Naive thymus-derived CD4-positive, alpha-beta T cell (primary cell): ENCODE measurements at places on chromosomes 3 and 15. TPM values are rescaled to one million over a fixed set of nuclear protein-coding genes. Genes with fewer than 3 reads are reported as not detected.

DNA sequence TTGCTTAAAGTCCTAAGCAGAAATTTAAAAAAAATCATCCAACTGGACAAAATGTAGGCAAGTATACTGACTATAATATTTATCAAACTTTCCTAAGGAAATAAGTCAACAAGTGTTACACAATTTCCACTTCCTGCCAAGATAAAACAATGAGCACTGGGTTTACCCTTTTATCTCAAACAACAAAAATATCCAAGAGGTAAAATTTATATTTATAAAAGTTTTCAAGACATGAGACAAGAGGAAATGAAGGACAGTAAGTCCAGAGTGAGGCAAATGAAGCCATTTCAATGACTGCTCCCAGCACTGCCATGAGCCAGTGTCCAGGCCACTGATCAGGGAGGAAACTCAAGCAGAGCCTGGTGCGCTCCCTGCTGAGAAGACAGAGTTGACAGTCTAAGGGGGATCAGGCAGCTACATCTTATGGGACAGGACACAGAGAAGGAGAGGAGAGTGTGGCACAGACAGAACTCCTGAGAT, 439.4 kb downstream of the RAP2B start:
- no peak for DNase-seq

GRCh38 chr3:33047842-33048834, 48.8 kb downstream of the GLB1 start:
- DNase-seq: peak; percentile 87

DNA sequence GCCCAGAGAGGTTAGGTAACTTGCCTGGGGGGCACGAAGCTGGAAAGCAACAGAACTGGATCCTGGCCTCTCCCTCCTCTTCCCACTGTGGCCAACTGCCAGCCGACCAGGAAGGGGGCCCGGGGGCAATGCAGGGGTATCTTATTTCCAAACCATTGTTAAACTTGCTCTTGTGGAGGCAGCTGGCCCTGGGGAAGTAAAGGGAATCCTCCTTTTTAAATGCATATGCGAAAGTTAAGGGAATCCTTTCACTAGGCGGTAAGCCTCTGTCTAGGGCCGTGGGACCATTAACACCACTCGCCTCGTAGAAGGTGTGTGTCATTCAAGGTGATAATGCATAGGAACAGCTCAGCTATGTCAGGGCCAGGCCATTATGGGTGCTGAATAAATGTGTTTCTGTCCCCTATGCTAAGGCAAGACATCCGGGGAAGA, 68.6 kb downstream of the ST6GAL1 start:
- no peak for DNase-seq

- DNase-seq: no peak
Measured at GRCh38 chr3:154718053-154718452, 288.1 kb upstream of the GPR149 start.

GRCh38 chr15:70956201-70956995, 63.8 kb downstream of the LRRC49 start:
- DNase-seq: no peak

GRCh38 chr3:135989242-135989641, 23.7 kb downstream of the PPP2R3A start:
- no peak for DNase-seq

- DNase-seq: no peak
Measured at GRCh38 chr3:186810336-186810996, 4.2 kb upstream of the RFC4 start.

DNA sequence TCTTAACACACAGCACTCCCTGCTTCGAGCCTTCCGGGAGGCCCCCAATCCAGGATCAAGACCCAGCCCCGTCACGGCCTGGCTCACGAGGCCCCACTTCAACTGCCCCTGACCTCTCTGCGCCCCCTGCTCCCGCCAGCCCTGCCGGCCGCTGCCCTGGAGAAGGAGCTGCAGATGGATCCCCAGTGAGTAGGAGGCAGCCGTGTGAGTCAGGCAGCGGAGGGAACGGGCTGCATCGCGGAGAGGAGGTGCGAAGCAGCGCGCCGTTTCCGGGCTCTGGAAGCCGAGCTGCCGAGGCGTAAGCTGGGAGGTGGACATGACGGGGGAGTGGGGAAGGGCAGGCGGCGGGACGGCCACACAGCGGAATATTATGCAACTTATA, 133.4 kb downstream of the TPRA1 start:
- DNase-seq: no peak

GRCh38 chr3:171356251-171356650, 104.0 kb downstream of the TNIK start:
- DNase-seq: no peak

DNA sequence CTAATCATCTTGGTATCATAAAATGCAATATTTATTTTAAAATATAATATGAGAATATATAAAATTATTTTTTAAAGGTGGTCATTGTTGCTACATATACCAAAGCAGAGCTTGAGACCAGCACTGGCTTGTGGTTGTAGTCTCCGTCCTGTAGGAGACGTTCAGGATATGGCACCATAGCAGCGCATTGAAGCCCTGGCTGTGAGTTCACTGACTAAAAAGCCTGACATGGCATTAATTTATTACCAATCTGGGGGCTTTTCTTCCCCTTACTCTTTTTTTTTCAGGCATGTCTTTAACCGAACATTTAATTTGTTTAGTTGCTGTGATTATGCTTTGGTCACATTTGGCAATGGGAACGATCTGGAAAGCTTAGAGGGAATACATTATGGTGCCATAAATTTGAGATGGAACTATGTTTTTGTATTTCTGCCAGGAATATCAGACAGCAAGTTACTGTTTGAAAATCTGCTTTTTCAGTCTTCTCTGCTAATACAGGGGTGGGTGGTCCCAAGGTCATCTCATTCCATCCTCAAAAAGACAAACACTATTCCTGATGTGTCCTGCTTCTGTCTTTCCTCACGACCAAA, 108.5 kb downstream of the ZIC4 start:
- DNase-seq: no peak

DNA sequence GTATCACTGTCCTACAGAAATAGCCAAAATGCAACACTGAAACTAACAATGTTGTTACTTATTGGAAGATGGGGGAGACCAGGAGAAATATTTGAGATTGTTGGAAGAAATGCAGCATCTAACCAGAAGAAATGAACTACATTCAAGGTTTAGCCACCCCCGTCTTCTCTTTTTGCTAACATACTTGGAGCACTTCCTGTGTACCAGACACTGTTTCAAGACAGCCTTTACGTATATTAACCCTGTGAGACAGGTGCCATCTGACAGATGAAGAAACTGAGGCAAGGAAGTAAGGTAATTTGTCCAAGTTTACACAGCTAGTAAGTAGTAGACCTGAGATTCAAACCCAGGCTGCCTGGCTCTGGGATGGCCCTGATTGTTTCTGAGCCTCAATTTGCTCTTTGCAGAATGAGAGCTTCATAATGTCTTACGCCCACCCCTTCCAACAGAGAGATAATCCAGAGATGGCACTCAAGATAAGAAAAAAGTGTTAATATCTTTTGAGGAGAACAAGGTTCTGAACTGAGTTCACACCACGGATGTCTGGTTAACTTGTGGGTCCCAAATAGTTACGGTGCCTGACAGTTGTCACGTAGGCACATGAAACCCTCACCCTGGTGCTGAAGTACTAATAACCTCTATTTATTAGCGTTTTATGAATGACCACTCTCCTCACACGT, 26.1 kb downstream of the RASGRP1 start:
- DNase-seq: no peak

DNA sequence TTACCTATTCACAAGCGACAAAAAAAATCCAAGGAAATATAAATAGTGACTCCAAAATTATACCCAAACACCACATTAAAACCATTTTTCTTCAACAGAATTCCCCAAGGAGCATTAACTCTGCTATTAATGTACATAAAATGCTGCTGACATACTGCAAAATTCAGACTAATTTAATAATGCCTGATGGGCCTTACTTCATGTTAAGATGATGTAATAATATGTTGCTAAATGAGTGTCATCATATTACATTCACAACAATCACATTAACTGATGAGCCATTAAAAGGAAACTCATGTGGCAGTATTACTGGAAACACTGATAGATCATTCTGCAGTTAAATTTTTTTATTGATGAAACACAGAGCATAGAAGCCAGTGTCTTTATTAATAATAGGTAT, 204.9 kb upstream of the CGNL1 start:
- DNase-seq: no peak

DNA sequence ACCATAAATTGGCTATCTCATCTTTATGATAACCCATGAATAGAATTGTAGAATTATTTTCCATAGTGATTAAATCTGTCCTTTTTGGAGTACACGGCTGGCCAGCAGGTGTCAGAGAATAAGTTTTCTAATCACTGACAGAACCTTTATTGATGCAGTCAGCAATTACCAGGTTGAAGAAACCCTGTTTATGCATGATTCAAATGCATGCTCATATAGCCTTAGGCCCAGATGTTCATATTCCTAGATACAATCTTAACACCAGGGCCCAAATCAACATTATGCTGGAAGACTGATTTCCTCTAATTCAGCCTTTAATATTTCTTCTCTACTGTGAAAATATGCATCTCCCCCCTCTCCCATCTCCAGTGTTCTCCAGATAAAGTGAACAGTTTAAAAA, 243.5 kb upstream of the DCBLD2 start:
- DNase-seq: no peak

GRCh38 chr3:186772281-186772694, 11.1 kb upstream of the EIF4A2 start:
- no peak for DNase-seq

- DNase-seq: no peak
Measured at GRCh38 chr15:67087507-67088172, 22.2 kb downstream of the SMAD3 start.

DNA sequence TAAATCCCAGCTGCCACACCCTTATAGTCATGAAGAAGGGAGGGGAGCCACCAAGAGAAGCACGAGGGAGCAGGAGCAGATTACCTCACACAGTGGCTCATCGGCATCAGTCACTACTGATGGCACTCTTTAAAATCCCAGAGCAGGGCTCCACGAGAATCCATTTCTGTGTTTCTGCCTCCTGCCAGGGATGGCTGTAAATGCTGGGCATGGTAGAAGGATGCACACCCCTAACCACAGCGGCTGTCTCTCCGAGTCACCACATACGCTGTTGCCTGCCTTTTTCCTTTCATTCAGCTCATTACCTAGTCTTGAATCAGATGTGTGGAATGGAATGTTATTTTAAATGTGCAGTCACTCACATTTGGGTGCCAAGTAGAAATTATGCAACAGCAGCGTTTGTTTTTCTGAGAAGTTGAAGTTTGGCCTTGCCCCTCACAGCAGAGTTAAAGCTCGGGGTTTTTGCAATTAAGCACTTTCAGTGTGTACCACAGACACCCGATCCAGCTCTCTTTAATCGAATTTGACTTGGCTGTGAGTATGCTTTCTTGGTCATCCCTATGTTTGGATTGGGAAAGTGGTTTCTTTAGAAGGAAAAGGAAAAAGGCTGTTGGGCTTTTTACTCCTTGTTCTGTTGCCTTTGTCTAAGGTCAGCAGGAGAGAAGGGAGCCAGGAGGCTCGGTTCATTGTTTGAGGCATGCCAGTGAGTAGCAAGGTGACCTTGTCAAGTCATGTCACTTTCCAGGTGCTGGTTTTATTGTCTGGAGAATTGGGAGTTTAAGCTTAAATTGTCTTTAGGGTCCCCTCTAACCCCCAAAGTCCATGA, 284.2 kb upstream of the TPM1 start:
- no peak for DNase-seq

GRCh38 chr15:78213956-78214355, 20.4 kb downstream of the ACSBG1 start:
- DNase-seq: no peak

DNA sequence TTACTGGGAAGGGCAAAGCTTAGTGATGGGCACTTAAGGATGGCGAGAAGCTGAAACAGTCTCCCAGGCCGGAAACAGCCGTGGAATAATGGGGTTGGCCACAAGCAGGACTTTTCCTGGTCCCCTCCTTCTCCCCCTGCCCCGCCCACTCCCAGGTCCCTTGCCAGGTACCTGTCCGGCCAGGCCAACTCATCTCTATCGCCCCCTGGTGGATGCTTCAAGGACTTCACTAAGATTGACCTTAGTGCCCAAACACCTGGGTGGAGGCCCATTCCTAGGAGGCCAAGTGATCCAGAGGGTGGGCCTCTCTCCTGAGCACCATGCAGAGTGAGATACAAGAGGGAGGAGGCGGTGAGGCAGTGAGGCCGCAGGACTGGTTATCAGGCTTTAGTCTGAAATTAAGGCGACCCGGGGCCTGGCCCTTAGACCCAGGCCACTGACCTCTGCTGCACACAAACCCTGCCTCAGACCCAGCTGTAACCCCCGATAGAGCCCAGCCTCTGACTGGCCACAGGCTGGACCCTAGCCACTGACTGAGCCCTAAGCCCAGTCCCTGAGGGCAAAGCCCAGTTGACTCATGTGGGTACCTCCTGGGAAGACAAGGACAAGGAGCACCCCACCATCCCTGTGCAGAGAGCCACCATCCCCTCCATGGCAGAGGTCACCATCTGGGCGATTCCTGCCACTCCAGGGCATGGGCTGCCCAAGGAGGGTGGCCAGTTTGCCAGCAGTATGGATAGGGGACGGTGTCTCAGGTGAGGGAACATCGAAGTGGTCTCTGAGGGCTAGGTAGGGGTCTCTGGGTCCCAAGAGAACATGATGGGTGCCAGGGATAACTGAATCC, 37.6 kb downstream of the VIPR1 start:
- DNase-seq: peak; percentile 52

- no peak for DNase-seq
Measured at GRCh38 chr15:56126409-56126808, 117.3 kb downstream of the RFX7 start.

- DNase-seq: no peak
Measured at GRCh38 chr3:25385807-25386460, 42.1 kb upstream of the RARB start.

- DNase-seq: no peak
Measured at GRCh38 chr3:11411956-11412355, 139.8 kb downstream of the ATG7 start.

DNA sequence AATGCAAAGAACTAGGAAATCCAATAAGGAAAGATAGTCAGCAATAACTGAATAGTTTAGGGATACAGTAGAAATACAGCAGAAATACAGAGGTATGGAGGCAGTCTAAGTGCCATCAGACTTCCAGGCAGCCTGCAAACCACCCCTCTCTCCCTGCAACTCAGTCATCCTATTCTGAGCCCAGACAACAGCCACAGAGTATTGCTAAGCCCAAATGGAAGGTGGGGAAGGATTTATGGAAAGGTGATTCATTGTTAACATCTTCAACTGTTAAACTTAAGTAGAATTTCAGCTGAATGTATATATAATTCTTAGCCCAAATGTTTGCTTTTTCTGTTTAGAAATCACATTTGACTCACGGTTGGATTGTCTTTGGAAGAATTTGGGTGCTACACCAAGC, 300.4 kb downstream of the RBMS3 start:
- DNase-seq: no peak

DNA sequence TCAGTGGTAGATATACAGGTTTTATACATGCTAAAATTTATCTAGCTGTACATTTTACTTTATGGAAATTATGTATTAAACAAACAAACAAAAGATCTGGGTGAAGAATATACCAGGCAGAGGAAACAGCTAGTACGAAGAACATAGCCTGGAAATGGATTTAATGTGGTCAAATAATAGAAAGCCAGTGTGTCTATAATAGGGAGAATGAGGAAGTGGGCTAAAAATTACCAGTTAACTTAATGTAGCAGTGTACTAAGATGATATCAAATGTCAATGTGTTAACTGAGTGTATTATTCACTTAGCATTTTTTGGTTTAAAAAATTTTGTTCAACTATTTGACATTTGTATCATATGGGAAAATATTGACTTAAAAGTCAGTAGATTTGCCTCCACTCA, 22.8 kb upstream of the SLC15A2 start:
- no peak for DNase-seq

- DNase-seq: no peak
Measured at GRCh38 chr3:49805367-49805782, 2.3 kb downstream of the INKA1 start.

TM4SF1 gene
- not detected for polyA plus RNA-seq

PCOLCE2 gene
- not detected for polyA plus RNA-seq

PLXNB1 gene
- not detected for polyA plus RNA-seq

GLDN gene
- not detected for polyA plus RNA-seq

PP2D1 gene
- 0.29 TPM for polyA plus RNA-seq
